IPS DF 6.9 (cell line): ENCODE measurements at places on chromosomes 11 and 22.

GRCh38 chr11:2419638-2420501 lies 19.3 kb downstream of the TSSC4 start:
- DNase-seq: peak; percentile 60

DNA sequence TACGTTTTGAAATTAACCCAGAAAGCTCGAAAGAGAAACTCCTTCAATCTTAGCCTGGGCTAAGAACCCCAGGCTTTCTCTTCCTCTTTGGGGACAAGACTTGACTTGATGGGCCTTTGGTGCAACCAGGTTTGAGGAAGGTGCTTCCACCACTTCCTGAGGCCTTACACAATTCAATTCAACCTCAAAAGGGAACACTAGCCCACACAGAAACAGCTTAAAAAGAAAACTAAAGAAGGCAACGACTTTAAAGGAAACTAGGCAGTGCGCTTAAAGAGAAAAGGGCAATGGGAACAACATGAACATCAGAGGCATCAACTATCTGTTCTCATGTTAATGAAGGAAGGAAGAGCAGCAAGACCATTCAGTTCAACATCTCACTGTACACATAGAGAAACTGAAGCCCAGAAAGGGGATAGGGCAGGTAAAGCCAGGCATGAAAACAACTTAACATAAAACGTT lies 24.8 kb downstream of the PAK1 start:
- DNase-seq: no peak

GRCh38 chr11:15278128-15278527 lies 163.4 kb downstream of the INSC start:
- no peak for DNase-seq

DNA sequence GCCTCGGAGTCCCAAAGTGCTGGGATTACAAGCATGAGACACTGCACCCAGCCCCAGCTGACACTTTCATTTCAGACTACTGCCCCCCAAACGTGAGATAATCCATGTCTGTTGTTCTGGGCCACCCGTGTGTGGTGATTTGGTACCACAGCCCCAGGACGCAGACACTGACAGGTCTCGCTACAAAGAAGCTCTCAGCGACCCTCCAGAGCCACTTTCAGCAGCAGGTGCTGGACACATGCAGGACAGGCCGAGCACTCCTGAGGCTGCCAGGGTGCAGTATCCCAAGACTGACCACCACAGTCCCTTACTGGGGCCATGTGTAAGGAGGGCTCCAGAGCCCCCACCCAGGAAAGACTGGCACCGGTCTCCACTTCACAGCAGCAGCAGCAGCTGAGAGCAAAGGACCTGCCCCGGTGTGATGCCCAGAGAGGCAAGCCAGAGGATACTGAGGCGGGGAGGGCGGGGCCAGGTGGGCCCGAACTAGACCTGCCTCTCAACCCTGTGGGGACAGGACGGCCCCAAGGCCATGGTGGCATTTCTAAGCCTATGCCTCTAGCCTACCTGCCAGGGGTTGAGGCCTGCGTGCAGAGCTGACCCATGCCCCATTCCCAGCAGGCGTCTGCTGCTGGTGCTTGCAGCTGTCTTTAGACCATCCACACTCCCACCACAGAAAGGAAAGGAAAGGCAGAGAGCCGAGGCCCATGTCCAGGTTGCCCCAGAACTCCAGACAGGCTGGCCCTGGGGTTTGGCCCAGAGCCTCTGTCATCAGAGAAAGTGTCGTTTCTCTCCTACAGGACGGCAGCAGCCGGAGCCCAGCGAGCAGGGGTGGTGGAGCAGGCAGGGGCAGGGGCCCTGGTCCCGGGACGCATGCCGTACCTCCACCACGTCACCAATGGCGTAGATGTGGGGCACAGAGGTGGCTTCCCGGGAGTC lies 28.0 kb upstream of the GNB1L start:
- no peak for DNase-seq

- no peak for DNase-seq
These were observed 3.6 kb downstream of the AHNAK start for GRCh38 chr11:62542750-62543567.

- DNase-seq: peak; percentile 35
These were observed 114.7 kb downstream of the CRYBB2 start for GRCh38 chr22:25334162-25334490.
